CD4-positive, alpha-beta T cell treated with Interleukin-15 for 1 hour (primary cell): ENCODE measurements at places on chromosomes 12 and 14.

DNA sequence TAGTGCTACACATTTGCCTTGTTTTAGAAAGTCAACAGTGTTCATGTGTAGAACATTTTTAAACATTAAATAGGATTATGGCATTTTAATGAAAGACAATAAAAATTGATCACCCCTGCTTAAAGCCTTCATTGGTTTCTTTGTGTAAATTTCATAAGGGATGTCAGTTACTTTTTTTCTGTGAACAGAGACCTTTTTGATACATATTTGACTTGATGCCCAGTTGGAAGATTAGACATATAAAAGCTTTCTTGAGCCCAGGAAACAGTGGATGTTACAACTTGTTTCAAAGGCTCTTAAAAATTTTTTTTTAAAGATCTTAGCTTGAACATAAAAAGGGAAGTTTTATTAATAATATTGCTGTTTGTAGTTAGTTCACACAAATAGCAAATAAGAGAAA, 168.7 kb upstream of the PDZRN4 start:
- no peak for DNase-seq

DNA sequence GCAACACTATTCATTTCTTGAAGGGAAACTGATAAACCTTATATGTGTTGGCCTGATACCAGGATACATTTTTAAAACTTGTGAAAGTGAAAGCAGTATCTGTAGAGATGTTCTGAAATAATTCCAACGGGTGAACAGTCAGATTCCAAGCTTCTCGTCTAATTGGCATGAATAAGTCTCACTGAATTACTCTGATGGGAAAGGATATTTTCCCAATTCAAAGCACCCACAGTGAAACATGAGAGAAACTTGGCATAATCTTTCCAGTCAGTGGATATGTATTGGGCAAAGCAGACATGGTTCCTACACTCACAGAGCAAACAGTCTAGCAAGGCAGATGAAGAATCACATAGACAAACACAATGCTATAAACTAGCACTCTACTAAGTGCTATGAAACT, 413.1 kb downstream of the MED13L start:
- no peak for DNase-seq

DNA sequence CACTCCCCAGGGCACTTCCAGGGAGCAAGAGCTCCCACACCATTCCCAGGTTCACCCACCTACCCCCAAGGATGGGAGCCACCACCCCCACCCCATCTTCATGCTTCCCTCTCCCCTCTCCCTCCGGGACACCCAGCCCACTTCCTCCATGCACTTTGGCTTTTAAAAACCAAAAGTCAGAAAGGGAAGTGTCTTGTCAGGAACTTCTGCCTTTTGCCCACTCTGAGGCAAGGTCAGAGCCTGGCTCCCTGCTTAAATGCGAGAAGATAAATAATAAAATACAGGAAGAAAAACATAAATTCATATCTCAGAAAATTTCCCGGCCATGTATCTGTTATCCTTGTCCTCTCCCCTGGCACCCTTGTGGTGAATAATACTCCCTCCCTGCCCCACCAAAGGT, 81.6 kb downstream of the PTGER2 start:
- no peak for DNase-seq

GRCh38 chr14:64089920-64090319, 204.3 kb downstream of the ESR2 start:
- no peak for DNase-seq

GRCh38 chr12:130764475-130765185, 48.5 kb upstream of the RIMBP2 start:
- no peak for DNase-seq

DNA sequence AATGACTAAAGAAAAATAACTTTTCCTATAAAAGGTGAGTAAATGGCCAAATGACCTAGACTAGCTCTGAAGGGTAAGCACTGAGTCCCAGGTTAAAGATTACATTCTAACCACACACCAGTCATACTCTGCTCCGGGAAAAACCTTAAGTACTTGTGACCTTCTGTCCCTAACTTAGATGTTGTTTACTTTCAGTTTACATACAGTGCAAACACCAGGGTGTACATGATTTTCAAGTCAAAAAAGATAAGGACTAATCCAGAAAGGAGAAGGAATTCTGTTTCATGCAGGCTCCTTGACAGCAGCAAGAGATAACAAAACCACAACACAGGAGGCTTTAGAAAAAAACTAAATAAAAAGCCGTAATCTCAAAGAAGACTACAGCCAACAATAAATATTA, 174.2 kb downstream of the PPM1H start:
- no peak for DNase-seq

- no peak for DNase-seq
Observed at GRCh38 chr12:80269803-80270552, 170.6 kb downstream of the OTOGL start.

DNA sequence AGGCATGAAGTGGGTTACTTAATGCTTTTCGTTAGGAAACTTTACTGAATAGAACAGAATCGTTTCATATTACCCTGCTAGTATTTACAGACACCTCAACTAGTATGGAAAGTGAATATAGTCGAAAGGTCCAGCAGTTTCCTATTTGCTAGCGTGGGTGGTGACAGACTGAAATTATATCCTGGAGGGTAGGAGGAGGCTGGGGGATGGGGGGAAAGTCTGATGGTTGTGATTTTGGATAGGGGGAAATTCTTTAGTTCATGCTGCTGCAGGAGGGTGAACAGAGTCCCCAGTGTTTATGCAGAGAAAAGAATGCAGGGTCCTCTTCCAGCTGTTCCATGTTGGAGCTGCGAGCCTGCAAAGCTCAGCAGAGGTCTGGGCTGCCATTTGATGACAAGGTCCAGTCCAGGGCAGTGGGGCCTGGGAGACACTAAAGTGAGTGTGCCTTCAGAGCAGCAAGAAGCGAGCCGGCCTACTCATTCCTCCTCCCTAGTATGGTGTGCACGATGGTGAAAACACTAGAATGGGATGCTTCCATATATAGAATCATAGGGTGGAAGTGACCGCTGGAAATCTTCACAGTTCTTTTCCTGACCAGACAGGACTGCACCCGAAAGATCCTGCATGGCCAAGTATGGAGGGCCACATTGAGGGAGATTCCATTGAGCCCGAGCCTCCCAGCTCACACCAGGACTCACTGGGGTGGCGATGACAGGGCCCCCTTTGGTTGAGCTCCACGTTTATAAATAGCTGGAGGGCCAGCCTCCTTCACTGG, 2.1 kb downstream of the SAMD4A start:
- DNase-seq, result no peak

DNA sequence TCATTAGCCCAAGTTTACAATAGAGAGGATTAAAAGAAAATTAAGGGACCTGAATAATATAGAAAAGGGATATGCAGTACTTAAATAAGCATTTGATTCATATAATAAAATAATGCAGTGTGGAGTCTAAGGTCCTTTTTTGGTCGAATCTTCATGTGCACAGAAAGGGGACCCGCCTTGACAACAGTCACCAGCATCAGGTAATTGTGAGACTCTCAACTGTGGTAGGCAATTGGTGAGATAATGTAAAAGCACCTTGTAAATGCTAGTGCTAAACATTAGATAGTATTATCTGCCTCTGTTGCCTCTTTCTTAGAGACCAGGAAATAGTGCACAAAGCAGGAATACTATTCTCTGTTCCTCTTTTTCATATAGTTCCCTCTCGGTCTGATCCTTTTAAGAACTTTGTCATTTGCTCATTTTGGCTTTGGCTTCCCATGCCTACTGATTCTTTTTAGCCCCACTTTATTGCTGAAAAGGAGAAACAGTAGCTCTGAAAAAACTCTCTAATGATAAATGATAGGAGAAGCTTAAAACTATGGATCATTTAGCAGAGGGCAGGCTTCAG, 17.5 kb downstream of the CHPT1 start:
- DNase-seq, result no peak

DNA sequence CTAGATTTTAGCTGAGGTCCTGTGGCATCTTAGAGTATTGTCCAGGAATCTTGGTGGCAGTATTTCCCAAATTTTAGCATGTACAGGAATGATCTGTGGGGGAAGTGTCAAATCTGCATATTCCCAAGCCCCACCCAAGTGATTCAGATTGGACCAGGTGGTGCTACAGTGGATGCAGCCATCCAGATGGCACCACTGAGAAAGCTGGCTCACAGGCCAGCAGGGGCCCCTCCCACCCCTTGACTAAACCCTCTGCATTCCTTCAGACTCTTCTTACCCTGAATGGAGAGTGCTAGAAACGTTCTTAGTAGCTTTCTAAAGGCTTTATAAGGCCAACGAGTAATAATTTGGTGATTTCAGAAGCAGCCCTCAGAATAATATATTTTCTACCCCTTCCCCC, 255.2 kb downstream of the NRXN3 start:
- no peak for DNase-seq

- DNase-seq, result no peak
Observed at GRCh38 chr12:70178038-70178437, 65.2 kb upstream of the CNOT2 start.

DNA sequence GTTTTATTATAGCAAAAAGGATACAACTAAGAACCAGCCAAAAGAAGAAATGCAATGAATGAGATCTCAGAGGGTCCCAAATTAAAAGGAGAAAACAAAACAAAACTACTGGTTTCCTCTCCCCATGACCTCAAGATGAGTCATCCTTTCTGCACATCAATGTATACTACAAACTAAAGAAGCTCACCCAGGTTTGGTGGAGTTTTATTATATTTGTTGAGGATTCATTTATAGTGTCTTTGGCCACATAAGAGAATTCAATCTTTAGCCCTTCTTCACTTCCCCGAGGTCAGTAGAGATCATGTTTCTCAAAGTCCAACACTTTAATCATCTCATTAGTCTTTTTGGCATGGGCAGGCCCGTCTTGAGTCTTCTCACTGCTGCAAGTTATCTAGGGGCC, 210.6 kb downstream of the SLC6A15 start:
- DNase-seq, result no peak

DNA sequence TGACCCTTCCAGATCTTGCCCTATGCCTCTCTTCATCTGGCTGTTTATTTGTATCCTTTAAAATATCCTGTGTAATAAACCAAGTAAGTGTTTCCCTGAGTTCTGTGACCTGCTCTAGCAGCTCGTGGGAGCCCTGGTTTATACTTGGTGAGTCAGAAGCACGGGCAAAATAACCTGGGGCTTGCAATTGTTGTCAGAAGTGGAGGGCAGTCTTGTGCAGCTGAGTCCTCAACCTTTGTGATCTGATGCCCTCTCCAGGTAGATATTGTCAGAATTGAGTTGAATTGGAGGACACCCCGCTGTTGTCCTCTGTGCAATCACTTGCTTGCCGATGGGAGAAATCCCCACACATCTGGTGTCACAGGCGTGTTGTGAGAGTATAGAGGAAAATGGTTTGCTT, 62.5 kb upstream of the PRICKLE1 start:
- no peak for DNase-seq

- DNase-seq, result no peak
Observed at GRCh38 chr12:28424965-28425364, 234.7 kb downstream of the CCDC91 start.

DNA sequence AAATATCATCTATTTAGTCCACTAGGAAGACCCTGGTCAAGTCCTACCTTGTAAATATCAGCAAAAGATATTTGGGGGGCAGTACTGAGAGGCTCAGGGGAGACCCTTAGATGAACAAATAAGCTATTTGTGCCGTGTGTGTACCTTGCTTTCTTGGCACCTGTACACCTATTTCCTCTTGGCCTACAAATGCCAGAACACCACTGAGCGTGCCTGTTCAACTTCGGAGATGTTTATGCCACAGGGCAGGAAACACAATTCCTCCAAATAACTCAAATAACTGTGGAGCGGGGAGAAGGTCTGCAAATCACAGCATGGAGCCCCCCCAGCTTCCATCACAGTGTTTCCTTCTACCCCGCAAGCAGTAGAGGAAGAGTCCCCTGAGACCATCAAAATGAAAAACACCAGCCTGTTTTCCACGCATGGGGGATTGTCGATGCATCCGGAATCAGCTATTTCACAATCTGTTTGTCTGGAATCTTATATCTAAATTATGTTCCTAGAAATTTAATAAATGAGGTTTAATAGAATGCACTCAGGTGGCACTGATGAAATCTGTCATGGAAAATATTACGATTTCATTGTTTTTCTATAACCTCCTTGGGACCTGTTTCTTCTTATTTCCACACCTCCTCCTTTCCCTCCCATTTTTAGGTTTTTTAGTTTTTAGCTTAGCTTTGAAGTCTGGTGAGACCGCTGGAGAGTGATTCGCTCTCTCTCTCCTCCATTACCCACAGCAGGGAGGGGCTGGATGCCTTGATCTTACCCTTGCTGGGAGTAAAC, 254.0 kb upstream of the SRRM4 start:
- DNase-seq, result no peak

GRCh38 chr12:110845339-110845682, 1.5 kb upstream of the CCDC63 start:
- DNase-seq, result no peak

DNA sequence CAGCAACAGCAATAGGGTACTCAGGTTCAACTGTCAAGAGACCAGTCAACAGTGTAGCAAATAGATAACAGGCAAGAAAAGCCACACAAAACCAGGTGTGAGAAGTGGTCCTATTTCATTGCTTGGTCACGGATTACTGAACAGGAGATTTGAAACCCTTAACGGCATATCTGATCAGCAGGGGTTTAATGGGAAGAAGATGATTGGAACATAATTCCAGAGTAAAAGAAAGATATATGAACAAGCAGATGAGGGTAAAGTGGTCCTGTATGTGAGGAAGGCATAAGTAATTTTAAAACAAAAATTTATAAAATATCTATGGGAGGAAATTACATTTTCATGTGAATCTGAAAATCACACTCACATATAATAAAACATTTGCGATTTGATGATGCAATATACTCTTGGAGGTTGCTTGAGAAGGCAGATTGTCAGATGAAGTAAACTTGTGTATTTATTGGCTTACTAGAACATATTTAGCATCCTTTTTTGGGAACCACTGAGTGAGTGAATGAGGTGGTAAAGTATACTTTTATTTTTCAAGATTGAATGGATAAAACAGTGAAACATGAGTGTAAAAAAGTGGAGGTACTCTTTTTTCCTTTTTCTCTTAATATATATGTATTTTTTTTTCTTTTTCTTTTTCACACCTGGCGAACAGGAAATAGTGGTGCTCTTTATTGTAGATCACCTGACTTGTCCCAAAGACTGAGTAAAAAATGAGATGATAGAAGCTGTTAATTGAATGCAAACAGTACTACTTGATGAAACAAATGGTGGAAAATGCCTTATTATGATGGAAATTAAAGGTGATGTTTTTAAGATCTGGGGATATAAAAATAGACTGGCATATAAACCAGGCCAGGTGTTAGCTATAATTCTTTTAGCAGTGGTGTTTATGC, 21.6 kb upstream of the SDR39U1 start:
- DNase-seq, result no peak

- DNase-seq, result no peak
Observed at GRCh38 chr14:51650716-51651387, 858 bp upstream of the FRMD6 start.
